ENCODE measurements at places on chromosomes 2 and 18.

GRCh38 chr2:72497763-72498162, 328.1 kb downstream of the EXOC6B start:
- DNase-seq: no peak

GRCh38 chr18:58042826-58043490, 1.1 kb upstream of the NEDD4L start:
- DNase-seq: no peak

- DNase-seq: no peak
These were observed 97.4 kb upstream of the STK17B start for GRCh38 chr2:196268538-196269338.

GRCh38 chr2:46170026-46170425, 127.2 kb upstream of the EPAS1 start:
- no peak for DNase-seq

GRCh38 chr2:234136461-234136860, 86.0 kb downstream of the SPP2 start:
- no peak for DNase-seq

DNA sequence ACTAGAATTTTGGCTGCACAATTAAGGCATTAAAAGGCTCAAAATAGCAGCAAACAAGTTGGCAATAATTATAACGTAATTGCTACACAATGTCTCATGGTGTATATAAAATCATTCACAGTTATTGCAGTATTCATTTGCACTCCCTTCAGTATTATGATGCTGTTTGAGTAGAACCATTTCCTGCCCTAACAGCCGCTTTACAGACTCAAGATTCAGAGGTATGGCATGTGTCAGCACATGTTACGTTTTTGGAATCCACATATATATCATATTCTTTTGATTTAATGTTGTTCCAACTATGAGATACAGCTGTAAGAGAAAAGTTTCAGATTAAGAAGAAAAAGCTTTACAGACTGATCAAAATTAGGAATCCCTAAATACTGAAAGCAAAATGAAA, 56.3 kb upstream of the NCKAP5 start:
- no peak for DNase-seq

DNA sequence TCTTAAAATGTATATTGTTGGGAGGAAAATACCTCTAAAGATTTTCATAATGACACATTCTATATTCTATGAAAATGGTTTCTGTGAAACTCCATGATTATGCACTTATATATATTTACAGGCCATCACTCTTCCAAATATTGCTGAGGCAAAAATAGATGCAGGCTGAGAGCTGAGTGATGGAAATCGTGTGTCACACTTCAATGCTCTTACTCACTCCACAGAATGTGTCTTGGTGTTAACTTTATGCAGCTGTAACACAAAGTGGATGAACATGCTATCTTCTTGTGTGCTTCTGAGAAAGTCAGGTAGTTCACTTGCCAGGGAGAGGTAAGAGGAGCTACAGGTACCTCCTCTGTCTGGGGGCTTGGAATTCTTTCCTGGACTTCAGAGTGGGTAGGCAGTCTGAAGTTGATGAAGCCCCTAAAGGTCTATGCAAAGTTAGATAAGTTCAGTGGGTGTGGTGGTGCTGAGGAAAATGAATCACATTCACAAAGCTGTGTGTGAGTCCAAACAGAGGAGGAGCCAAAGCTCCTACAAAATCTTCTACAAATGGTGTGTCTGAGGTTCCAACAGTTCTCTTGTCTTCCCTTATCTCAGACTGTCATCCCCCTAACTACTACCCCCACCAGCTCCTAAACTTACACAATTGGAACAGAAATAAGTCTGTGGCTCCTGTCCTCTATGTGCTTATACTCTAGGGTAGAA, 74.2 kb upstream of the ST6GAL2 start:
- no peak for DNase-seq

- DNase-seq: no peak
These were observed 5.7 kb upstream of the KRCC1 start for GRCh38 chr2:88061295-88061694.

DNA sequence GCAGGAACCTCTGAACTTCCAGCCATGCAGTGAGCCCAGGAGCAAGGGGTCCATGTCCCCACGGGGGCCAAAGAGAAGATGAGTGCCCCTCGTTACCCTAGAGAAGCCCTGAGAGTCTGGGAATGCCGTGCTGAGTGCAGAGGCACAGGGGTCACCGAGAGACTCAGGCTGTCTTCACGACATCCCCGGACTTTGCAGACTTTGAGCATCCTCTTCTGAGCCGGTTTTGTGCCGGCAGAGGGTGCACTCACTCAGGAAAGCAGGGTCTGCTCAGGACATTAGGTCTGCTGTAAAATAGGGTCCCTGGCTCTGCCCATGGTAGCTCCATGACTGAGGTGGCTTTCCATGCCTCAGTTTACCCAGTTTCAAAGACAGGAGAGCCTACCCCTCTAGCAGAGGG, 71.0 kb downstream of the GALNT14 start:
- no peak for DNase-seq

- DNase-seq: no peak
These were observed 58.2 kb downstream of the KCNG3 start for GRCh38 chr2:42435628-42436027.

DNA sequence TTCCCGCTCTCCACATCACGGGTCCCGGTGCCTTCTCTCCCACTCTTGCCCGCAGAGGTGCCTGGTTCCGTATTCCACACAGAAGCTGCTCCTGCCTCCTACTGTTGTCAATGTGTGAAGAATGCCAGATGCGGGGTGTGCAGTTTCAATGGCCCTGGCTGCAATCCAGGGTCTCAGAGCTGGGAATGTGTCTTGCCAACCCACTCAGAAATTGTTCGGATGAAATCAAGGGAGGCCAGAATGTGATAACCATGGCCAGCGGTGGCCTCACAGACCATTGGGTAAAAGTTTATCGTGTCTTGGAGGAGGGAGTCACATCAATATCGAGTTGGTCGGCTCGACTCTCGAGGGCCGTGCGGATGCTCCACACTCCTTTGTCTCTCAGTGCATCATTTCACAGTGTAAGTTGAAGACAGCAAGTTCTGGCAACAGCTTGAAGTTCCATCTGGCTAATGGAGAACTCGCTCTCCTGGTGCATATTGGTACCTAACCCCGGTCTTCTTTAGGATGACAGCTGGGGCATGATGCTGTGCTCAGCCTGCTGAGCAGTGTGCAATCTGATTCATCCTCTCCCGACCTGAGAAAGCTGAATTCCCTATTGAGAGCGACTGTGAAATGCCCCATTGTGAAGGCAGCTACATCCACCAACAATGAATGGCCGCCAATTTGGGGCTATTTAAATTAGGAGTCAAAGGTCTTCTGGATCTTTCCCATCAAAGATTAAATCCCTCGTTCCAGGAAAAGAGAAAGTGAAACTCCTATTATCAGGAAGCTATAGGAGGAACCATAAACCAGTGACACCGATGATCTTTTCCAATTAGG, 389.0 kb downstream of the SOX11 start:
- DNase-seq: no peak
